ENCODE measurements at places on chromosomes 1 and 21.

DNA sequence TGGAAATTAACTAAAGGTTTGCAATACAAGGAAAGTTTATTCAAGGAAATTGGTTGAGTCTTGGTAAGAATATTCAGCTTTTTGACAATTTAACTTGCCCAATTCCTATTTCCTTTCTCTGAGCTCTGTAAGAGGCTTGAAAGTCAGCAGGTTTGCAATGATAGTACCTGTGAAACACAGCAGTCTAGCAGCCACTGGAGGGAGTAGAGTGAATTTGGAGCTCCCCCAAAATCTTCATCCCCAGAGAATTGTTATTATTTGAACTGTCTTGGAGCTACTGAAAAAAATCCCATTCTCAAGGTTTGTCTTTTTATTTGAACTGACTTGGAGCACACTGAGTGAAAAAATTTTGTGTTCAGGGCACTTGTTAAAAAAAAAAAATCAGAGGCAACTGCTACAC lies 654.2 kb upstream of the PKN2 start:
- no peak for DNase-seq

DNA sequence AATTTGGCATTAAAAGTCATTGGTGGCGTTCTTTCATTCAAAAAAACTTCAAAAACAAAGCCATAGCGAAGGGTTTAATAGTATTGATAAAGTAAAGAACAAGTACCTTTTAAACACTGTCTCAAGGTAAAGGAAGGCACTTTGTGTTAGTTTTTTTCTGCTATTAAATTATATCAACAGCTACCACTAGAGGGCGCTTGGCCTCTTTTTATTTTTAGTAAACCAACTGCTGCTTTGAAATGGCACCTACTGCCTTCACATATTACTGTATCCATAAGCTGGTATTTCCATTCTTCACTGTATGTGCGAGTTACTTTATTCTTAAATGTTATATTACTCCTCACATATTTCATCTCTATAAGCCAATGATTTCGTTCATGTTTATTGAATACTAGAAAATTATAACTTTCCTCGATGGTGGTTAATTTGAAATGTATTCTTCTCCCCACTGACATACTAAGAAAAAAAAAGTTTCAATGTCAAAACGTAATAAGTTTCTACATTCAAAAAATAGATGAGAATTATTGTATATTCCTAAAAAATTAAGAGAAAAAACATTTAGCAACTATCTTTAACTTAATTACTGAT lies 125.7 kb upstream of the CXADR start:
- peak; percentile 52 for DNase-seq

GRCh38 chr1:104906141-104906540 lies 1156.4 kb downstream of the AMY1C start:
- DNase-seq: no peak

DNA sequence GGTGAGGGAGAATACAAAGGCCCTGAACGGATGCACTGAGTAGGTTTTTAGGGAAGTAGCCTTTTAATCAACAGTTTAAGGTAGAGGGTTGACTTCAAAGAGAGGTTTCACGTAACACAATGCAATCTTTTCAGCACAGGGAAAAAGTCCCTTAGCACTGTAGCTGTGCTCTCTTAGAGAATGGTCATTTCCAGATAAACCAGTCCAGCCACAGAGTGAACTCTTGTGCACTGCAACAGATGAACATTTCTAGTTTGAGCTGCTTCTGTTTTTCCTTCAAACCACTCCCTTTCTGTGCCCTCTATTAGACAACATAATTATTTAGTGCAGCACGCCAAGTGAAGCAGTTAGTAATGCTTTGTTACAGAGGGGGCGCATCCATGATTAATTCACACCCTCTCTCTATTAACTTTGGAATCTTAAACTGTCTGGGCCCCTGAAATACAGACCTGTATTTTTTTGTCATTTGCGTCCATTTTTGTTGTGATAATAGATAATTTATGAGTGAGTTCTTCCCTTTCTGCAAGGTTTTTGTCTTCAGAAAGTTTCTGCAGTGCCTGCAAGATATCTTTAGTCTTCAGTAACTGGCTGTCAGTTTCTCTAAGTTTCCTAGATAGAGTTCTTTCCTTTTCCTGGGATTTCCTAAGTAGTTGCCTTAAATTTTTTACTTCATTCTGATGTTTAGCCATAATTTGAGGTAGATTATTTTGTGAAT lies 22.9 kb downstream of the LCA5L start:
- DNase-seq: no peak

DNA sequence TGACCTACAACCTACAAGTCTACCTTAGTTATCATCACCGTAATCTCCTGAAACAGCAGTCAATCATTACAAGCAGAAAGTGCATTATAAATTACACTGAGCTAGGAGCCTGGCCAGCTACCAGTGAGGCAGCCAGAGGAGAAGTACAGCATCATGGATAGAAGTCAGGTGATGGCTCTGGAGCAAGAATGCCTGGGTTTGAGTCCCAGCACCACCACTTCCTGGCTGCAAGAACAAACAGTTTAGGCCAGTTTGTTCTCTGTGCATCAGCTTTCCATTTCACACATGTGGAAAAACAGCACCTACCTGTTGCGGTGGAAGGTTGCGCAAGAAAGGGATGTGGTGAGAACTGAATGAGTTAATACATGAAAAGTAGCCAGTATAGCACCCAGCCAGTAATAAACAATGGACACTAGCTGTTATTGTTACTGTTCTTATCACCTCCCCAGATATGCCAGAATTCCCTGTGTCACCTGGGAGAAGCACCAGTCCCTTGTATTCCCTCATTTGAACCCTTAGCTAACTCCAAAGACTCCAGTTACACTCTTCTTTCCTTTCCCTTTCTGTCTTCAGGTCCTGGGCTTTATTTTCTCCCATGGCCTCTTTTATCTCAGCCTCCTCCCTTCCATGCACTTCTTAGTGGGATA lies 9.0 kb downstream of the CREG1 start:
- no peak for DNase-seq

DNA sequence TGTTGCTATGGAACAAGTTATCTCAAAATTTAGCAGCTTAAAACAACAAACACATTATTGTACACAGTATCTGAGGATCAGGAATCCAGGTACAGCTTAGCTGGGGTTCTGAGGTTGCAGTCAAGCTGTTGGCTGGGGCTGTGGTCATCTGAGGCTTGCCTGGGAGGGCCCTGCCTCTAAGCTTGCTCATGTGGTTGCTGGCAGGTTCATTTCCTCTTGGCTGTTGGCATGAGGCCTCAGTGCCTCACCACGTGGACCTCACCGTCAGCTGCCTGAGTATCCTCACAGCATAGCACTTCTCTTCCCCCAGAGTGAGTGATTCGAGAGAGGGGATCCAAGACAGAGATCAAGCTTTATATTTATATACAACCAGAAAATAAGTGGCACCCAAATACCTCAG lies 18.6 kb downstream of the NTPCR start:
- no peak for DNase-seq

- DNase-seq: no peak
Observed at GRCh38 chr1:47219590-47220220, 12.3 kb downstream of the TAL1 start.
